MM.1S (cell line): ENCODE measurements at places on chromosomes 2 and 18.

DNA sequence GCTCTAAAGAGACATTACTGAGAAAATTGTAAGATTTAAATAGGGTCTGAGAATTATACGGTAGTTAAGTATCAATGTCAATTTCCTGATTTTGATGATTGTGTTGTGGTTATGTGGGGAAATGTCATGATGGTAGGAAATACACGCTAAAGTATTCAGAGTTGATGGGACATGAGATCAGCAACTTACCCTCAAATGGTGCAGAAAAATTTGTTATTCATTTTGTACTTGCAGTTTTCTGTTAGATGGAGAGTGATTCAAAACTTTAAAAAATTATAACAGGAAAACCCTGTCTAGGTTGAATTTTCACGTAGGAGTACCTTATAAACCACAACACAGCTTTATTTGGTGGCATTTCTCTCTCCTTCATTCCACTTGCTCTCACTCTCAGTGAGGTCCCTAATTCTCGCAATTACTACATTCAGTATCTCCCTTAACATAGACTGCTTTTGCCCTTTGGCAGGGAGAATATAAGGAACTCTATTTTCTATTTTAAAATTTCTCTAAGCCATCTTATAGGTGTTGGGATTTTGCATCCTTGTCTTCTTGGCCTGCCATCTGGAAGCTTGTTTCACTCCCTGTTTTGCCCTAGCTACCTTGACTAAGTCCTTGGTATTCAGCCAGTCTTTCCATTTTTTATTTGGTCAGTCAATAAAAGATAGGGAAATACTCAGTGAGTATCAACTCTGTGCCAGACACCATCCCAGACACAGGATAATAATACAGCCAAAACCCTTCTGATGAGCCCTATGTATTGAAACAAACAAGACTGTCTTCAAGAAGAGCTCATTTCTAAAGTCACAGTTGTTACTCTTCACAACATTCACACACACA lies 550.6 kb upstream of the ACVR2A start:
- no peak for DNase-seq

- DNase-seq: no peak
These were observed 110.1 kb upstream of the EML6 start for GRCh38 chr2:54613386-54613785.

GRCh38 chr2:68750592-68751396 lies 16.2 kb downstream of the ARHGAP25 start:
- no peak for DNase-seq

DNA sequence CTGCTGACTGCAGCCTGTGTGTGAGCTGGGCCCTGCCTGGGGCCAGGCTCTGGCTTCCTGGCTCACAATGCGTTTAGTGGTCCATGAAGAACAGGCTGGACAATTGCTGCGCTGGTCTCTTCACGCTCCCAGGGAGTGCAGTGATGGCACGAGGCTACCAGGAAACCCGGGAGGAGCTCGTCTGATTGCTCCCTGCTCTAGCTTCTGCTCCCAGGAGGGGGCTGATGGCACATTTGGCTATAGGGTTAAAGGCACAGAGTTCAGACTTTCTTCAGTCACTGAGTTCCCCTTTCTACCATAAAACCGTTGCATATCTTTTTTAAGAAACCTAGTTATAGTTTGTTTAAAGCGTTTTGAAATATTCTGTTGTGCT lies 60.1 kb downstream of the KCNF1 start:
- DNase-seq: no peak

- no peak for DNase-seq
These were observed 103.9 kb upstream of the ACVR1C start for GRCh38 chr2:157732596-157732995.

- no peak for DNase-seq
These were observed 82.8 kb upstream of the RPL31 start for GRCh38 chr2:100919316-100919715.
